ENCODE measurements at places on chromosomes 13 and 19. TPM values are rescaled to one million over a fixed set of nuclear protein-coding genes. Genes with fewer than 3 reads are reported as not detected.

Gene ZNF302
- 17.0 TPM for total RNA-seq

Gene WDR87
- total RNA-seq: not detected

Gene EBI3
- total RNA-seq: 1.1 TPM

GRCh38 chr13:33144358-33144784, 128.1 kb downstream of the KL start:
- H3K27me3 ChIP-seq: no peaks in the 10 kb centered on the region
- H3K27ac ChIP-seq: no peak overlapping the region
- H3K4me1 ChIP-seq: no peaks in the 10 kb centered on the region
- H3K4me3 ChIP-seq: no peak overlapping the region
- DNase-seq: no peak

Gene FOSB
- 2.7 TPM for total RNA-seq

DNA sequence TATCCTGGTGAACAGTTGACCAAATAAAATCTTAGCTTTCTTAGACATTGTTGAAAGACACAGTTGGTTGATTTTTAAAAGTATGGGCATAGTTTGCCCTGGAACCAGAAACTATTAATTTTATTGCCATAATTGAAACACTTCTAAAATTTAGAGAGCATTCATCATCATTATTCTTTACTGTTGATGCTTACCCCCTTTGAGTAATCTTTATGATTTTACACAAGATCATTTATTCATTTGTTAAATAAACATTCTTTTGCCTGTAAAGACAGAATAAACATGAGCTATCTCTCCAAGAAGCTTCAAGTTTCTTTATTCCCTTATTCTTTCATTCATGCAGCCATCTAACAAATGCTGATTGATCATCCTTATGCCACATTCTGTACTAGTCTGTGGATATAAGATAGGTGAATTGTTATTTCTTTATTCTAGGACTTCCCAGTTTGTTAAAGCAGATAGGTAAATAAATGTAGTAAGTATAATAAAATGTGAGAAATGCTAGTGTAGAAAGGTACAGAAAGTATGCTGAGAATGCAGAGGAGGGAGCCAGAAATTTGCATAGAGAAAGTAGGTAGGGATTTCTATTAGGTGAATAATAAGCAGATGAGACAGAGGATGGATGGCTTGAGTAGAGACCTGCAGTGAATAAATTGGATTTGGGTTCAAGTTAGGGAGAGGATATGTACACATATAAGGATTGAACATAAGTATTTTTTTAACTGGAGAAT, 8.2 kb downstream of the SERTM1 start:
- no peak overlapping the region for H3K4me3 ChIP-seq
- H3K27ac ChIP-seq: no peak overlapping the region
- DNase-seq: no peak
- H3K4me1 ChIP-seq: no peaks in the 10 kb centered on the region

DNA sequence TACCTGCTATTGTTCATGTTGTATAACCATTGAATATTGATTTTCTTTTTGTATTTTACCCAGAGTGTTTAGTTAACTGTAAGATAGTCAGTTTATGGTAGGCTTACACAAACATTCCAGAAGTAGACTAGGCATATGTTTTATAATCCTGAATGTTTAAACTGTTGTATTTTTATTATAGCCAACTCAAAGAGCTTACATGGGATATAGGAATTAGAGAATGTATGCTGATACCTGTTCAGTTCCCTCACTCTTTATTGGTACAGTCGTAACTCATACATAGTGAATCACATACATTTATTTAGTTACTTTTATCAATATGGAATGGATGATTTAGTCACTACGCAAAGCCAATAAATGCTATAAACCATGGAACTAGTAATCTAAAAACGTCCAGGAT, 657.9 kb downstream of the SLITRK5 start:
- H3K4me1 ChIP-seq: no peaks in the 10 kb centered on the region
- H3K4me3 ChIP-seq: no peak overlapping the region
- no peaks in the 10 kb centered on the region for H3K36me3 ChIP-seq
- no peak overlapping the region for H3K27ac ChIP-seq

Data from H1 (cell line).